Urinary bladder (tissue), 4 donors: ENCODE measurements at places on chromosomes 4 and X. TPM values are rescaled to one million over a fixed set of nuclear protein-coding genes. Genes with fewer than 3 reads are reported as not detected.

DNA sequence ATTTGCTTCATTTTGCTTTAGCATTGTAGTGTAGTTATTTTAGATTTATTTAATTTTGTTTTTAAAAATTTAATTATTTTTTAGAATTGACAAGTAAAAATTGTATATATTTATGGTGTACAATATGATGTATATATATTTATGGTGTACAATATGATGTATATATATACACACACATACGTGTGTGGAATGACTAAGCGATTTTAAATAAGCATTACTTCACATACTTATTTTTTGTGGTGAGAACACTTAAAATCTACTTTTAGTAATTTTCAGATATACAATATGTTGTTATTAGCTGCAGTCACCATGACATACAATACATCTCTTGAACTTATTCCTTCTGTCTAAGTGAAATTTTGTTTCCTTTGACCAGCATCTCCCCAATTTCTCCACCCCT lies 172.9 kb downstream of the SPRY1 start:
- no peak for DNase-seq

DNA sequence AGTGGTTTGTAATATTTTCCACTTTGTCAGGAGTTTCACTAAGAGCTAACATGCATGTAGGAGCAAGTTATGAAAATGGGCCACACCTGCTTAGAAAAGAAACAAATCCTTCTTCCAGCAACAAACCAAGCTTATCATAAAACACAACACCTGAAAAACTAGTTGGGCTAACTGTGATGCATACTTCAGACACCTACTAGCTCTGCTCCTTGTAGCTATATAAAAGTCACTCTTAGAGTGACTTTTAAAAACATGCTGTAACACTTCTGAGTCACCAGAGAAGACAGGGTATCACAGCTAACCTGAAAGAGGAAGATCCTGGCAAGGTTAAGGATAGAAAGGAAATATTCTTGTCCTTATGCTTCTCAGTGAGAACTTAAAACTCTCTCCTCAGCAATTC lies 3.6 kb upstream of the SLAIN2 start:
- peak; percentile 60 for DNase-seq

DNA sequence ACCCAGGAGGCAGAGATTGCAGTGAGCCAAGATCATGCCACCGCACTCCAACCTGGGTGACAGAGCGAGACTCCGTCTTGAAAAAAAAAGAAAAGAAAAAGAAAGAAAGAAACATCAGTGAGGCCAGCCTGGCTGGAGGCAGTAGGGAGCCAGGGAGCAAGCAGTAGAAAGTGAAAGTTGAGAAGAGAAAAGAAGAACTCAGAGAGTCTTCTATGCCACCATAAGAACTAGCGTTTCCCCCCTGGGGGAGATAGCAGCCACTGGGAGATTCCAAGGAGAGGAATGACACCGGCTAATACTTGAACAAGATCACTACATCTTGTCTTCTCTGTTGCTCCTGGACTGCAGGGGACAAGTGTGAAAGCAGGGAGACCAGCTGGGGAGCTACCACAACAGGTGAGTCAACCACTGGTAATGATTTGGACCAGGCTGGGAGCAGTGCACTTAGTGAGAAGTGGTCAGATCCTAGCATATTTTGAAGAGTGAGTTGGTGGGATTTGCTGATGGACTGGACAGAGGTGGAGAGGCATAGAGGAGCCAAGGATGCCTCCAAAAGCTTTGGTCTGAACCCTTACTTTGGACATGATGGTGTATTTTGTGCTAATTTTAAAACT lies 33.4 kb downstream of the SLC2A9 start:
- DNase-seq, result no peak

DNA sequence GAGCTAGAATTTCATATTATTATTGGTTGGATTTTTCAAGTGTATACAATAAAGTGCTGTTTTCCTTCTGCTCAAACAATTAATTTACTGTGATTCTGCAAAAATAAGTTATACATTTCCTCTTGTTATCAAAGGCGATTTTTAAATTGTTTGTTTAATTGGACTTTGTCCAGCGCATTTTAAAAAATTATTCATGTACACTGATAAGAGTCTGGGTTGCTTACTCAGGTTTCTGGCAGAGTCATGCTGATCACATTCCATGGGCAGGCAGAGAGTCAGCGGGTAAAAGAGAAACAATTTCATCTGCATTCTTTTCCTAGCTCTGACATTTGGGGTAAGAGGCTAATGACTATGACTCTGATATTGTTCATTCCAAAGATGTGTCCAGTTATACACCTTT lies 8.9 kb downstream of the FAT4 start:
- no peak for DNase-seq

GRCh38 chrX:45872480-45872879 lies 671.8 kb upstream of the DIPK2B start:
- DNase-seq, result no peak

- DNase-seq, result no peak
These were observed 83.0 kb downstream of the MAB21L2 start for GRCh38 chr4:150664935-150665334.

- no peak for DNase-seq
These were observed 68.3 kb downstream of the MANBA start for GRCh38 chr4:102692474-102692873.

GRCh38 chr4:183059797-183060196 lies 39.3 kb upstream of the WWC2 start:
- DNase-seq, result no peak

The RIPPLY1 gene
- polyA plus RNA-seq, result not detected

GRCh38 chr4:78762529-78762928 lies 13.6 kb upstream of the BMP2K start:
- no peak for DNase-seq

The IL2 gene
- polyA plus RNA-seq, result not detected

DNA sequence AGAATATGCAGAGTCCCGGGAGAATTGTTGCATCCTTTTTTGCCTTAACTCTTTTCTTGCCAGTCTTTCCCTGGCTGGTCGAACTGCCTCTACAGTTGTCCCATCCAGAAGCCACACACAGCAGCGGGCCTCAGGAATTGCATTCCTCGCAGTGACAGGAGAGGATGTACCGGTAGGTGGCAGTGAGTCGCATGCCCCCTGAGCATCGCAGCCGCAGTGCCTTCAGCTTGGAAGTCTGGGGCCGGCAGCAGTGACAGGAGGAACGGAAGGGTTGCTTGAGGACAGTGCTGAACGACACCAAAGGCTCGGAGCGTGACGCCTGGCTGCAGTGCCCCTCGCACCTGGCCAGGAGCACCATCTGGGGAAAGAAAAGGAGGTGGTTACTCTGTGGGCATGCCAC lies 23.5 kb downstream of the NDP start:
- no peak for DNase-seq

The FGFBP1 gene
- polyA plus RNA-seq, result 0.16 TPM

DNA sequence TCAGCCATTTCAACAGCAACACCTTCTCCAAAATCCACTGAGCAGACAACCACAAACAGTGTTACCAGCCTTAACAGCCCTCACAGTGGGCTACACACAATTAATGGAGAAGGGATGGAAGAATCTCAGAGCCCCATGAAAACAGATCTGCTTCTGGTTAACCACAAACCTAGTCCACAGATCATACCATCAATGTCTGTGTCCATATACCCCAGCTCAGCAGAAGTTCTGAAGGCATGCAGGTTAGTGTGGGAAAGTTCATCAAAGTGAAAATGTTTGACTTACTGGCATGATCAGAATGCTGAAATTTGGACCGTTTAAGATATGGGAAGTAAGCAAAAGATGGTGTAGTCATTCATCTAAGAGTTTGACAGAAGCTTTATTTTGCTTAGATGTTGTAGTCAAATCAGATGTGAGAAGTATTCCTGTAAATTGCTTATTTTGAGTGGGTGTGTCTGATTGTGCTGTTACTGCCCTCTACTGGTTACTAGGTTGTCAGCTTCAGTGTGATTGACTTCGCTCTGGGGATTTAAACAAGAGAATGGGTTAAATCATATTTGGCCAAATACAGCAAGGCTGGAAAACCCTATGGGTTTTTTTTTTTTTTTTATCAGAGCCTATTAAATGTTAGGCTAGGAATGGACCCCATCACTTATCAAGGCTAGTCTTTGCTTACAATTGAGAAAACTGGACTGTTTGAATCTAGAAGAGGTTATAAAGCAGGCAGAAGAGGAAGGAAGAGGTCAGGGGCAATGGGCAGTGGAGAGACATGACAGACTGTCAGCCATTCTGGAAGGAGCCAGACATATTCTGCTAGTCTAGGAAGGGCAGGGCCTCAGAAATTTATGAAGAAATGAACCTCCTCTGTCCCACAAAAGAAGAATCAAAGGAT lies 130.3 kb downstream of the DIPK2B start:
- no peak for DNase-seq

The EDNRA gene
- 30.1 TPM for polyA plus RNA-seq

DNA sequence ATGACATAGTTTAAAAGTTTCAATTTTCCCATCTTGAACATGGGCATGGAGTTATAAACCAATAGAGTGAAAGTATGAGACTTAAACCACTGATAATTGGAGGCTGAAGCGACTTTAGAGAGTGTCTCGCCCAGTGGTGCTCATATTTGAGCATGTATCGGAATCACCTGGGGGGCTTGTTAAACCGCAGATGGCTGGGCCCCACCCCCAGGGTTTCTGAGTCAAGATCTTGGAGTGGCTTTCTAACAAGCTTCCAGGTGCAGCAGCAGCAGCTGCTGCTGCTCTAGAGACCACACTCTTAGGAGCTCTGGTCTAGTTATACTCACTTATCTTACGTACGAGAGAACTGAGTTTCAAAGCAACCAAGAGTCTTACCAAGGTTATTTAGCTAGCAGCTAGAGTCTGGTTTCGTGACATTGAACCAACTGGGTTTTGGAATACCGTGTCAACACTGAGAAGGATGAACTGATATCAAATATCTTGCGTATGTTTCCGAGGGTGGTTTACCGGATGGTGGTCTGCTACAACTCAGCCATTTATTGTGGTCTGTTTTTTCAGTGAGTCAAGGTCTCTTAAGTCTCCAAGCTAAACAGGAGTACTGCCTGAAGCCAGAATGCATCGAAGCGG lies 5.9 kb downstream of the PHEX start:
- no peak for DNase-seq

The GPR101 gene
- polyA plus RNA-seq, result not detected

- no peak for DNase-seq
These were observed 177.0 kb upstream of the TTC29 start for GRCh38 chr4:147122685-147123084.

The SPIN2A gene
- 0.54 TPM for polyA plus RNA-seq

DNA sequence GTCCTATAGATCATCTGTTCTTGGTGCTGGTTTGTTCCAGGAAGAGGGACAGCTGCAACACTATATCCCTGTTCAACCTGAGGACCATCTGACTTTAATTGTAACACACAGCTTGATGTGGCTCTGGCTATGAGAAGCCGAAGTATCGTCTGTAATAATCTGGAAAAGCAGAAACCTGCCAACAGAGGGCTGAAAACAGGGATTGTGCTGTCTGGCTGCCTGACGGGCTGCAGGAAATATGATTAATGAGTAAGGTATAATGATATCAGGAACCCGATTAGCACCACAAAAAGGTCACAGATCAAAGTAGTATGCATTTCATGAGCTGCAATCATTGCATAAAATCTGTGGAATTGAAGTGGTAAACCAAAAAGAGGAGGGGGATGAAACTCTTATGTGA lies 170.4 kb upstream of the MAB21L2 start:
- DNase-seq, result no peak

DNA sequence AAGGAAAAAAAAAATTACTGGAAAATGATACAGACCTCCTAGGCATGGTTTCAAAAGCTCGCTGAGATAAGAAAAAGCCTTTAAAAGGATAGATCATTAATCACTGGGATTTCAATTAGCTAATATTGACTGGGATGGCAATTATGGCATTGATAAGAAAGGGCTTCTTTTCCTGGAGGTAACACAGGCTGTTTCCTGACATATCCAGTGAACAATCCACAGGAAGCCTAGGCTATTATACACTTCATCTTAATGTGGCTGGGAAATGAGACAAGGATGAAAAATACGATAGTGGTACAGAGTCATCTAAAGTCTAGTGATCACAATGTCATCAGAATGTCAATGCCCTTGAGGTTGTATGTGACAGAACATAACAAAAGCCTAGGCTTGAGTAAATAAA lies 1579.3 kb downstream of the C4orf33 start:
- no peak for DNase-seq

GRCh38 chrX:102739657-102740056 lies 19.1 kb downstream of the GPRASP3 start:
- DNase-seq, result no peak

The UCP1 gene
- not detected for polyA plus RNA-seq

DNA sequence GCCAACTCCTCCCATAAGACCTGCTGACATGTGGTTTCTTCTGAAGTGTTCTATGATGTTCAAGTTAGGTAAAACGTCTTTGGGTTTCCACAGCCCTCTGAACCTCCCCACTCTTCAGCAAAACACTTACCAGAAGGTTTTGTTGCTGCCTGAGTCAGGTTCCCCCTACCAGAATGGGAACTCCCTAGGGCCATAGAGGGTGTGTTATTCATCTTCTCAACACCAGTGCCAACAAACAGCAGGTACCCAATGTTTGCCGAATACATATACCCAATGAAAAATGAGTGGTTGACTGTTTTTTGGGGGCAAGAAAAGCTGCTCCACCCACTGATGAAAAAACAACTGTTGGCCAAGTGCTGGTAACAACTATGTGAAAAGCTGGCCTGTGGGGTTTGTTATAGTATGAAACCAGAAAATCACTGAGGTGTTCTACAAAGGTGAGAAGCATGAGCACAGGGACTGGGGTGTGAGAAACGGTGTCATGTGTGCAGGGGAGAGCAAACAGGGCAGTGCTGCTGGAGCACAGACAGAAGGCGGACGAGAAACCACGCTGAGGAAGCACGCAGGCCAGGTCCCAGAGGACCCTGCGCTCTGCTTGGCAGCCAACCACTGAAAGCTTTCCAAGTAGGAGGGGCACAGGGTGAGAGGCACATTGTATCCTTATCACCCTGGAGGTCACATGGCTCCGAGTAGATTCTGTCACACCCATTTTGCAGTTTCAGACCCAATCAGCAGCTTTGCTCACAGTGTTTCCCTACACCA lies 28.8 kb downstream of the ATP8A1 start:
- no peak for DNase-seq

DNA sequence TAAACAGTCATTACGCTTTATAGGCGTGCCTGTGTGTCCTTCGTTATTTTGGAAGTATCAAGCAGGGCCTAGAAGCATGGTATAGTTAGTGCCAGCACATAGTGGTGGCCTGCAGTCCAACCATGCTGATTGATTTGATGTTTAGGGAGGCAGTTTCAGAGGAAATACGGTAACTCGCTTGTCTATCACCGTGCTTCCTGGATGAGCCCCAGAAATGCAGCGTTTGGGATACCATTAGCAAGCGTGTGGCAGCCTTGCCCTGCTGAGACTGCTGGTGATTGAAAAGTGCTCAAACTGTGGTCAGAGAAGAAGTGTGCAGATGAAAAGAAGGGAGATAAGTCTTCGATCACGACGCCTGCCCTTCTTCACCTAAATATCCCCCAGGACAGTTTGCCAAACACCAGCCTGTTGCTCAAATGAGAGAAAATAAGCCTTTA lies 158.4 kb downstream of the CHIC2 start:
- no peak for DNase-seq

GRCh38 chrX:111503485-111503993 lies 7.9 kb upstream of the SERTM2 start:
- no peak for DNase-seq

DNA sequence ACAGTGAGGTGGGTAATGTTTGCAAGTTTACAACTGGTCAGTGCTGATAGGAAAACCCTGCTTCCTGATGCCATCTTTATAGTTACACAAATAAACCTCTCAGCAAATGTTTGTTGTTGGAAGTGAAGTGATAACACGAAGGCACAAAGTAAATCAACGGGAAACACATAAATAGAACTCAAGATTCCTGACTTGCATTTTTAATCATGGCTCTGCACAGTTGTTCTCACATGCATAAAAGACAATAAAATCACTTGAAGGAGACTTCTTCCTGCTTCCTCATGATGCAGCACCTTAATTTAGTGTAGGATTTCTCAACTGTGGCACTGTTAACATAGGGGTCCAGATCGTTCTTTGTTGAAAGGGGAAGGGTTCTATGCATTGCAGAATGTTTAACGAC lies 907.7 kb downstream of the RAB28 start:
- no peak for DNase-seq
